Pancreas (tissue), 10 donors: ENCODE measurements at places on chromosomes 4 and X. TPM values are rescaled to one million over a fixed set of nuclear protein-coding genes. Genes with fewer than 3 reads are reported as not detected.
A peak's percentile ranks its signal among the peaks of the same experiment; 100 is the strongest.

- no peak for DNase-seq
Observed at GRCh38 chr4:56739066-56739777, 58.1 kb upstream of the HOPX start.

GRCh38 chr4:100823066-100823992, 305.5 kb upstream of the EMCN start:
- DNase-seq = no peak

The ADAD1 gene
- not detected for total RNA-seq

The RNF212 gene
- total RNA-seq = 24.8 TPM

DNA sequence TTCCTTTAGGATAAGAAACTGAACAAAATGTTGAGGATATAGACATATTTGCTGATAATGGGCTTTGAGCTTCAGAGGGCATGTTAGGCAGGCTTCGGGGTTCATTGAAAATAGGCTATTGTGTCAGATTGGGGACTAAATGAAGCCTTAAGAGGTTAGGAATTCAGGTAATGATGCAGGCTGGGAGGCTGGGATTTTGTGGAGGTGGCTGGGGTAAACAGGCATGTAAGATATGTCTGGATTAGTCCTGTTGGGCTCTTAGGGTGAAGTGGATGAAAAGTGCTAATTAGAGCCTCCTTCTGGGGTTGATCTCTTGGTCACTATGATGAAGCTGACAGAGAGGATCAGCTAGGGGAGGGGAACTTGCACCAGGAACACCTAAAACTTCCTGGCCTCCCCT, 80.2 kb upstream of the ESX1 start:
- DNase-seq = no peak

The CT45A2 gene
- not detected for total RNA-seq

GRCh38 chr4:153564630-153565525, 98.7 kb downstream of the TMEM131L start:
- DNase-seq = peak; percentile 73

The ZFP42 gene
- not detected for total RNA-seq

DNA sequence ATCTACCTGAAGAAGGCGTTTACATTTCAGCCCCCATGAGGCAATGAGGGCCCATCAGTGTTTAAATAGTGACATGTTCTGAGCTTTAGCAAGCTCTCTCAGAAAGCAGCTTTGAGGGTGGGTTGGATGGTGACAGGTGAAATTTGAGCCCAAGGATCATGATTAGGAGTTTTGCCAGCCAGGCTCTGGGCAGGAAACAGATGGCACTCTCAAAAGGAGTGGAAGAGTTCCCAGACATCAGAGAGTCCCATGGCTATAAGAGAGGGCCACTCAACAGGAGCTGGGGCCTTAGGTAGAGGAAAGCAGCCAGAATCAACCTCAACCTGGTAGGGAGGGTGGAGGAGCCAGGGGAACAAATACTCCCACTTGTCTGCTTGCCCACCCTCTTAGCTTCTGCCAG, 499.8 kb downstream of the MID1IP1 start:
- DNase-seq = no peak

The ARL9 gene
- total RNA-seq = 0.12 TPM

The PCDH7 gene
- 6.4 TPM for total RNA-seq

GRCh38 chr4:8592366-8593263, at the start of gene CPZ:
TSS of gene CPZ (plus strand) at chr4:8592765. CDS start at chr4:8592834, 69 bp downstream.
- DNase-seq = no peak

DNA sequence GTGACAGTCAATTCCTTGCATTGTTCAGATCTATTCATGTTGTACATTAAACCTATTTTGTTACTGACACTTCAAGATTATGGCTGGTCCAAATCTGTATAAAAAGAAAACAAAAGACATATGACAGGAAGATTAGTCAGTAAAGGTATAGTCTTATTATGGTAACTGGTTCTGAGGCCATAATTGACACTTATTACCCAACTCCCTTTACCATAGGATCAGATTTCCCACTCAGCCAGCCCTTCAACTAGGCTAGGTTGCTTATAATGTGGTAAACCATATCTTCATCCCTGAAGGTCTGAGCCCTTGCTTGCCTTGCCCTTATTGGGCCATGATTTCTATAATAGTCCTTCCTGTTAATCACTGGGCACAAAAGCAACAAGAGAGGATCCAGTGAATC, 289.6 kb downstream of the CXXC4 start:
- no peak for DNase-seq

DNA sequence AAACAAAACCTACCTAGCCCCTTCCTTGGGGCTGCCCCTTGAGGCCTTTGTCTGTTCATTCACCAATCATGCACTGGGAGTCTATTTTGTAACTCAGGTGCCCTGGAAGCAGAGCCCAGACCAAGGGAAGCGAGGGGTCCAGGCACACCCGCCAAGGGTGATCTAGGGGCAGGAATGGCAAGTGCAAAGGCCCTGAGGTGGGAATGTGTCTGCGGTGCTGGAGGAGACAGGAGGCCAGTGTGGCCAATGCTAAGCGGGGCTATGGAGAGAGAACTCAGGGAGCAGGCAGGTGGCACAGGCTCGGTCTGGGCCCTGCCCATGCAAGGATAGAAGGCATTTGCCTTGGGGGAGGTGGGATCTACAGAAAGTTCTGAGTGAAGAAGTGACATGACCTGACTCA, 3.5 kb upstream of the SH3BP2 start:
- peak; percentile 41 for DNase-seq

- no peak for DNase-seq
Observed at GRCh38 chr4:76554630-76555029, 119.6 kb downstream of the SHROOM3 start.

The MCF2 gene
- total RNA-seq = 0.12 TPM

The MXRA5 gene
- total RNA-seq = 4.1 TPM

The AMBN gene
- not detected for total RNA-seq

- no peak for DNase-seq
Observed at GRCh38 chrX:3250966-3251365, 95.5 kb downstream of the MXRA5 start.

The ESX1 gene
- total RNA-seq = not detected

DNA sequence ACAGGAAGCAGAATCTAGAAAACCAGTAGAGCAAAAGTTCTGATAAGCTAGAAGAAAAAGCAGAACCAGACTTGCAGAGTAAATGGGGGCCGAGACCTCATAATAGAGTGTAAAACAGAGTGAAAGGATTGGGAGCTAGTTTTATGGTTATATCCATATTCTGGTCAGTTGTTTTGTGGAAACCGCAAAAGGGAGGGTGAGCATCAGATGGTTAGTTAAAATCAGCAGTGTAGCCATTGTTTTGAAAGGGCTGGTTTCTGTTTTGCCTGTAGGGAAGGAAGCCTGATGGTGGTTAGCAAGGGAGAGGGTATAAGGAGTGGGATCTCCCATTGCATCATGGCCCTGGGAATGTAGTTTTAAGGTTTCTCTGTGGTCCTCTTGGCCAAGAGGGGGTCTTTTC, 17.2 kb upstream of the CCNI start:
- DNase-seq = no peak

The CCDC110 gene
- 23.0 TPM for total RNA-seq

GRCh38 chrX:44997888-44998287, 124.9 kb downstream of the KDM6A start:
- DNase-seq = no peak

GRCh38 chr4:95013236-95013635, 255.5 kb downstream of the BMPR1B start:
- no peak for DNase-seq

The TKTL2 gene
- not detected for total RNA-seq

- no peak for DNase-seq
Observed at GRCh38 chrX:38879631-38880220, 78.5 kb downstream of the MID1IP1 start.

DNA sequence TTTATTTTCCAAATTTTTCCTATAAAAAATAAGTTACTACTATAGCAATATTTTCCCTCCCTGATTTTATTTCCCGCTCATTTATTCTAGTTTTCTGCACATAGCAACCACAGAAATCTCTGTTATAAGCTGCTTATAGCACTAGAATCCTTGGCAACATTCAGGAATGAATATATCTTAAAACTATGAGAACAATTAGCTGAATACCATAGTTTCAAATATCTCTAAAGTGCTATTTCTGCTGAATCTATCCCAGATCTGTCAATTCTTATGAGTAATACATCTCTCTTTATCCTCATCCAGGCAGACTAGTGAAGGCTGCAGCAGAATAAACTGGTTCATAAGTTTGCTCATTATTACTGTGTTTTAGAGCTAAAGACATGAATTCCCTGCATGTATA, 622.9 kb upstream of the DIPK2B start:
- DNase-seq = no peak

- no peak for DNase-seq
Observed at GRCh38 chrX:10314530-10315104, 157.8 kb downstream of the CLCN4 start.

- DNase-seq = no peak
Observed at GRCh38 chr4:38161208-38162113, 201.3 kb downstream of the PTTG2 start.

GRCh38 chrX:96407072-96407471, 277.6 kb upstream of the DIAPH2 start:
- no peak for DNase-seq

The ADH7 gene
- not detected for total RNA-seq

DNA sequence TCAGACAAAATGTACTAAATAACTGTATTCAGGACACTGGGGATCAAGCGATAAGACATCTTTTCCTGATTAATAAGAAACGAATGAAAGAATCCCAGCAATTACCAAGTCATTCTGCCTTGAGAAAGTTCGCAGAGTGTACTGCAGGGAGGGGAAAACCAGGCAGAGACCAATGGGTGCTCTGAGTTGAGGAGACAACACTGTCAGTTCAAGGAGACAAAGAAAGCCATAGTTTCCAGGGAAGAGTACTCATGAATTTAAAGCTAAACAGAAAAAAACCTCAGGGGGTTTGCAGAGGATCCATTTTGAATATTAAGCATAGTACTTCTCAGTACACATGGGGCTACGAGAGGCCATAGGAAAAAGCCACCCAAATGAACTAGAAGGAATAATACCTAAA, 573.0 kb downstream of the KCTD8 start:
- no peak for DNase-seq

DNA sequence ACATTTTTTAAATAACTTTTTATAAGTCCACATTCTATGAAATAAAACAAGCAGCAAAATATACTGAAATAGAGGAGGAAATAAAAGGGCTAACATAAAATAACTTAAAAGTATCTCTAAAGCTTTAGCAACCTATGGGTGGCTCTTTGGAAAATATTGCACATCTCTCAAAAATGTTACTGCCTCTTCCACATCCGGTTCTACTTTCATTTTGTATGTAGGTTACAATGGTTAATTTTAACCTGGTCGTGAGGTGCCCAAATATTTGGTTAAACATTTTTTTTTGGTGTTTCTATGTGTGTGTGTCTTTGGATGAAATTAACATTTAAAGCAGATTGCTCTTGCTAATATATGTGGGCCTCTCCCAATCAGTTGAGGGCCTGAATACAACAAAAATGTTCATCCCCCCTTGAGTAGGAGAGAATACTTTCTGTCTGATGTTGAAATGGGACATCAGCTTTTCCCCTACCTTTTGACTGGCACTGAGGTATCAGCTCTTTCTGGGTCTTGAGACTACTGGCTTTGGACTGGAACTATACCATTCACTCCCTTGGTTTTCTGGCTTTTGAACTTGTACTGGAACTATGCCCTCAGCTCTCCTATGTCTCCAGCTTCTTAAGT, 353.0 kb downstream of the ADAM29 start:
- DNase-seq = no peak

DNA sequence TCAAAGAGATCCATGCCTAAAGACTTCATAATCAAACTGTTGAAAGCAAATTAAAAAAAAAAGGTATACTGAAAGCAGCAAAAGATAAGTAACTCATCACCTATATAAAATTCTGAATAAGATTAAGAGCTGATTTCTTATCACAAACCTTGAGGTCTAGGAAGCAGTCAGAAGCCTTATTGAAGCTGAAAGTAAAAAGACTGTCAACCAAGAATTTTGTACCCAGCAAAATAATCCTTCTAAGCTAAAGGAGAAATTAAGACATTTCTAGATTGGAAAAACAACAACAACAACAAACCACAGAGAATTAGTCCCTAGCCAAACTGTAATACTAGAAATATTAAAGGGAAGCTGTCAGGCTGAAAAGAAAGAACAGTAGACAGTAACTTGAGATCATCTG, 622.9 kb downstream of the PCDH7 start:
- DNase-seq = no peak

- peak; percentile 78 for DNase-seq
Observed at GRCh38 chr4:110516106-110516922, 40.4 kb downstream of the ENPEP start.

The HSFX3 gene
- not detected for total RNA-seq

DNA sequence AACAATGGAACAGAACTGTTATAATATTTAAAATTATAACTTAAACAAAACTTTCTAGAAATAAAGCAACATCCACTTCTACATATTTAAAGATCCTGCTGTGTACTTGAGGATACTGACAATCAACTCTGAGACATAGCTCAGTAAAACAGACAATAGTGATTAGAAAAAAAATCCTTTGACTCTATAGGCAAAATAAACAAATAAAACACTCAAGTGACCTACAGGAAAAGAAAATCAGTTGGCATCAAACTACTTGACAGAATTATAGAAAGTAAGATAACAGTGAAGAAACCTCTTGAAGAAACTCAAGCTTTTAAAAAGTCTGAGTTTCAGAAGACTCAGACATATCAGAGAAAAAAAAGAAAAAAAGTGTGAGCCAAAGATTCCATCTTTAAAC, 55.9 kb upstream of the THOC2 start:
- no peak for DNase-seq

GRCh38 chr4:150784305-150784704, 202.4 kb downstream of the MAB21L2 start:
- DNase-seq = no peak

The NMU gene
- 0.76 TPM for total RNA-seq

The C4orf51 gene
- not detected for total RNA-seq

DNA sequence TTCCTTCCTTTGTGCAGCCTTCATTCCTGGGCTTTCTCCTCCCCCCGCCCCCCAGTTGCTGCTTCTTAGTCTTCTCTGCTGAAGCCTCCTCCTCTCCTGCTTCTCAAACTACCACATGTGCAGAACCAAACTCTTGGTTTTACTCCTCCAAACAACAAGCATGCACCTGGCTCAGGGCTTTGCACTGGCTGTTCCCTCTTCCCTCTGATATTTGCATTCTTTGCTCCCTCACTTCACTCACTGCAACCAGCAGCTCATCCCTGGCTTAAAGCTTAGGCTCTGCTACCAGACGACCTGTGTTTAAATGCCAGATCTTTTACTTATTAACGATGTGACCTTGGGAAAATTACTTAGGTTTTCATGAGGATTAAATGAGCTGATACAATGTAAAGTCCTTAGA, 51.4 kb downstream of the MED28 start:
- DNase-seq = no peak

- no peak for DNase-seq
Observed at GRCh38 chr4:115906428-115906827, 793.0 kb upstream of the NDST4 start.

- DNase-seq = peak; percentile 79
Observed at GRCh38 chrX:131802836-131803626, 220.1 kb upstream of the STK26 start.
